ENCODE measurements at places on chromosomes 16 and 17. TPM values are rescaled to one million over a fixed set of nuclear protein-coding genes. Genes with fewer than 3 reads are reported as not detected.

DNA sequence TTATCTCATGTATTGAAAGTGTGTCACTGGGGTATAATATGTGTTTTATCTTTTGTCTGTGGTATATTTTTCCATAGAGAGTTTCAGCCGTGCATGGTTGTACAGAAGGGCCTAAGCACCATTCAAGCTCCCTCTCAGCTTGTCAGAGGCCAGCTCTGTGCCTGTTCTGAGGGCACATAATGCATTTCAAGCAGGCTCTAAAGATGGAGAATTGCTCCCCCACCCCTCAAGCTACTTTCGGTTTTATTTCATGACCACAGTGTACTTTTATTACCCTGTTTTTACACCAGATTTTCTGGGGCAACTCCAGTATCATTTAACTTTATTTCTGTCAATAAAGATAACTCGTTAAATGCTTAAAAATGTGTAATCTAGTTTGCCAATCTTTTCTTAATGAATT, 131.7 kb downstream of the SHISA6 start:
- no peak for DNase-seq
- no peaks in the 10 kb centered on the region for H3K4me1 ChIP-seq
- no peak overlapping the region for H3K27ac ChIP-seq
- no peaks in the 10 kb centered on the region for H3K36me3 ChIP-seq
- no peak overlapping the region for H3K4me3 ChIP-seq

DNA sequence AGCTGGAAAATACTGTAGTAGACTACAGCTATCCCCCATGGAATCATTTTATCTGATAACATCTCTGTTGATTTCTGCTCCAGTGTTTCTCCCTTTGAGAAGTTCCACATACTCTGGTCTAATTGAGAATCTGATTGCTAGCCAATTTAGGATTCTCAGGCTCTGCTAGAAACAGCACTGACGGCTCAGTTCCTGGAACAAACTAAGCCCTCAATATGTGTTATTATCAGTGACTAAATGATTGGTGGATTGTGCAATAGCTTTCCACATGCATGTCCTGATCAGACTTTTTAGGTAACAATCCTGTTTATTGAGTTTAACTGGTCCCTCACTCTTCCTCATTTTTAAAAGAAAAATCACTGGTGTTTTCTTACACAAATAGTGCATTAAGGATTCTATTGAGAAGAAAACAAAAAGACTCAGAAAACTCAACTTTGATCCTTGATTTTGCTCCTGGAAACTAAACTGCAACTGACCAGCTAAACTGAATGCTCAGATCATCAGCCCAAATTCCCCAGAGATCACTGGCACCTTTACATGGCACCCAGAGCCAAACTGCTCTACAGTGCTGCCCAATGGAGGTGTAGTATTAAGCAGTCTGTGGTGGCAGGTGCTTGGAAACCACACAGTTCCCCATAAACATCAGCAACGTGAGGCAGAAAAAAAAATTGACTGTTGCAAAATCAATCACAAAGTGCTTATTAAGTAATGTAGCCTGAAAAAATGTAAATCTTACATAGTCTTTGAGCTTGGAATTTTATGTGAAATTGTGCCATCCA, 423.7 kb downstream of the TOX3 start:
- no peaks in the 10 kb centered on the region for H3K27me3 ChIP-seq
- no peaks in the 10 kb centered on the region for H3K36me3 ChIP-seq

- peaks cover 22% of the 10 kb centered on the region for H3K27me3 ChIP-seq
- no peak for DNase-seq
- no peaks in the 10 kb centered on the region for H3K36me3 ChIP-seq
- H3K27ac ChIP-seq = no peak overlapping the region
- H3K4me1 ChIP-seq = peaks cover 13% of the 10 kb centered on the region
- peak overlapping the region; percentile 48 for H3K4me3 ChIP-seq
Measured at GRCh38 chr16:1288813-1289476, 20.5 kb upstream of the UBE2I start.

CHD9NB gene
- polyA plus RNA-seq = not detected

ITGB4 gene
- polyA plus RNA-seq = 0.35 TPM

HBM gene
- not detected for polyA plus RNA-seq

GRCh38 chr17:73021771-73022170, 70.7 kb downstream of the SLC39A11 start:
- H3K4me1 ChIP-seq = peaks cover 3% of the 10 kb centered on the region
- H3K4me3 ChIP-seq = no peak overlapping the region
- H3K27ac ChIP-seq = no peak overlapping the region
- no peaks in the 10 kb centered on the region for H3K27me3 ChIP-seq

- H3K4me3 ChIP-seq = peak overlapping the region; percentile 85
- H3K36me3 ChIP-seq = peaks cover 5% of the 10 kb centered on the region
- H3K27me3 ChIP-seq = no peaks in the 10 kb centered on the region
- no peak for DNase-seq
Measured at GRCh38 chr16:12090151-12090530, 113.6 kb downstream of the SNX29 start.

DNA sequence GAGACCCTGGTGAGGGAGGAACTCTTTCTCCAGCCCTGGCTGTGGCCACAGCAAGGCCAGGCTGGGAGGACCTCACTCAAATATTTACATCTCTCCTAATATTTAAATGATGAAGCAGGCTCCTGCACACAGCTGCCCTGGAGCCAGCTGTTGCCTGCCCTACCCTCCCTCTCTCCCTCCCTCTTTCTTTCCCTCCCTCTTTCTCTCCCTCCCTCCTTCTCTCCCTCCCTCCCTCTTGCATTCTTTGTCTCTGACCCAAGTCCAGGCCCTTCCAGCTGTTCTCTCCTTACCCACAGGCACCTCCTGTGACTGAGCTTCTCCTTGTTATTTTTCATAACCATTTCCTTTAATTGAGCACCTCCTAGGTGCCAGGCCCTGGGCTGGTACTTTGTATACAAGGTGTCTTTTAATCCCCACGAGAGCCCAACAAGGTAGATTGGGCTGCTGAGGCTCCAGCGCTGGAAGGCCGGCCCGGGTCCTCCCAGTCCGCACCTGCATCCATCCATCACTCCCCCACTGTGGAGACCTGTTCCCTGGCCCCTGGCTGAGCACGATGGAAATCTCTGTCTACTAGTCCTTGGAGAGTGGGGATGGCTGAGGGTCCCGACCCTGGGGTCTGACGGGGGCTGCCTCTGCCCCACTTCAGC, 242.3 kb downstream of the SEC14L1 start:
- peak overlapping the region; percentile 85 for H3K4me3 ChIP-seq
- no peak for DNase-seq
- H3K27ac ChIP-seq = peak overlapping the region; percentile 94
- peaks cover 92% of the 10 kb centered on the region for H3K4me1 ChIP-seq
- H3K27me3 ChIP-seq = no peaks in the 10 kb centered on the region
- H3K36me3 ChIP-seq = peaks cover 12% of the 10 kb centered on the region

DNA sequence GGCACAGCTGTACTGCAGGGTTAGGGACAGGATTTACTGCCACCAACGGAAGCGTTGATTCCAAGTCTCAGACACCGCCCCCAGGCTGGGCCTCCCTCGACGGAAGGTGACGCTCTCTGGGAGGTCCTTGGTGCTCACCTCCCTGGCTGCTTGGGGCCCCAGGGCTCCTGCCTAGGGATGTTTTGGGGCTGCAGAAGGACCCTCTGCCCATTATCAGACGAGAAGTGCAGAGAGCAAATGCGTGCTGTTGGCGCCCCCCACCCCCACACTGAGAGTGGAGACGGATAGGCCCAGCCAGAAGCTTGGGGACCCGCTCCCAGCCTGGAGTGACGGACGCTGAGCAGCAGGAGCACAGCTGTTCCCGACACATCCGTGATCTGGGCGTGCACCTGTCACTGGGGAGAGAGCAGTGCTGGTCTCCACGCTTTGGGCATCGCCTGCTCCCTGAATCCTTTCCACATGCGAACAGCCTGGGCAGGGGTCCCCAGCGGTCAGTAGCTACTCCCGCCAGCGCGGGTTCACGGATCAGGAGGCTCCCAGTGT, 5.1 kb upstream of the SOX8 start:
- peaks cover 6% of the 10 kb centered on the region for H3K27me3 ChIP-seq
- no peaks in the 10 kb centered on the region for H3K36me3 ChIP-seq
- DNase-seq = no peak
- H3K27ac ChIP-seq = no peak overlapping the region
- peaks cover 39% of the 10 kb centered on the region for H3K4me1 ChIP-seq

CIITA gene
- polyA plus RNA-seq = 0.07 TPM

KRTAP4-6 gene
- polyA plus RNA-seq = not detected

DNA sequence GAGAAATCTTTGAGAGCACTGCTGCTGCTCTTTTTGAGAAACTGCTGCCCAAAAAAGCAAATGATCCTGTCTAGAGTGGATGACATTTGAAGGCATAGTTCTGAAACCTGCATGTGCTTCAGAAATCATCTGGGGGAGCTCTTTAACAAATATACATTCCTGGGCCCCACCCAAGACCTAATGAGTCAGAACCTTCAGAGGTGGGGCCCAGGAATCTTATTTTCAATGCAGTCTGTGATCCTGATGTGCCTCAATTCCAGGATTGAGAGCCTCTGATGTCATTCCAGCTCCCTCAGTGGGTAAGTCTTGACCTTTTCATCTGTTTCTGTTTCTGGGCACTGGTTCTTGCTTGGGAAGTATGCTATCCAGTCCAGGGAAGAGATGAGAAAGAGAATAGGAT, 42.3 kb downstream of the HNF1B start:
- DNase-seq = no peak
- peaks cover 29% of the 10 kb centered on the region for H3K27me3 ChIP-seq
- no peaks in the 10 kb centered on the region for H3K36me3 ChIP-seq
- H3K27ac ChIP-seq = no peak overlapping the region
- H3K4me1 ChIP-seq = peaks cover 2% of the 10 kb centered on the region
- H3K4me3 ChIP-seq = no peak overlapping the region

- no peak overlapping the region for H3K4me3 ChIP-seq
- no peaks in the 10 kb centered on the region for H3K27me3 ChIP-seq
- H3K27ac ChIP-seq = no peak overlapping the region
- DNase-seq = no peak
- no peaks in the 10 kb centered on the region for H3K36me3 ChIP-seq
Measured at GRCh38 chr16:64638766-64639165, 483.1 kb downstream of the CDH11 start.

FADS6 gene
- not detected for polyA plus RNA-seq

ZP2 gene
- not detected for polyA plus RNA-seq

DNA sequence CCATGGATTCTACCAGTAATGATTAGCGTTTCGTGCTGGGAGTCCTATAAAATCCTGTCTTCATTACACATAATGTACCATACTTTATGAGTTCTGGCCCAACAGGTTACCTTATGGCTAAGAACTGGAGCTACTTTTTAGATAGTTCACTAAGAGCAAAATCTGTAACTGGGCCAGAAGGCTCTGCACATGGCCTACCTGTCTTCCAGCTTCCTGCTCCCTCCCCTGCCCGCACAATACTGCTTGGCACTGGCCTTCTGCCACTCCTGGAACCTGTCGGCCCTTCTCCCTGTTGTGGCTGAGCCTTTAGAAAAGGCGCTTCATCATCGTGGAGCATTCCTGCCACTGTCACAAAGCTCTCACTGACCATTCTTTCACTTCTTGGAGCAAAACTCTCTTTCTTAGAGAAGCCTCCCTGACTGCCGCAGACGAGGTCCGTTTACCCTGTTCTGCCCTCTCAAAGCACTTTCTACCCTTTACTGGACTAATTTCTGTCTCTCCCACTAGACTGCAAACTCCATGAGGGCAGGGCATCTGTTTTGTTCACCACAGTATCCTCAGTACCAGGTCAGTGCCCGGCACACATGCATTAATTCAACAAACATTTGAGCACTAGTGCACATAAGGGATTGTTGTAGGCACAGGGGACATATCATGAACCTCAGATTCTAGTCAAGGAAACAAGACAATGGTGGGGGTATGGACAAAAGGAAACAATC, 116.5 kb downstream of the PARN start:
- H3K4me3 ChIP-seq = no peak overlapping the region
- H3K27me3 ChIP-seq = no peaks in the 10 kb centered on the region
- H3K4me1 ChIP-seq = peaks cover 12% of the 10 kb centered on the region
- DNase-seq = no peak

- no peak for DNase-seq
- no peaks in the 10 kb centered on the region for H3K36me3 ChIP-seq
- H3K4me3 ChIP-seq = no peak overlapping the region
Measured at GRCh38 chr17:70070305-70071027, 4.6 kb upstream of the KCNJ16 start.

KRT40 gene
- polyA plus RNA-seq = not detected

DNA sequence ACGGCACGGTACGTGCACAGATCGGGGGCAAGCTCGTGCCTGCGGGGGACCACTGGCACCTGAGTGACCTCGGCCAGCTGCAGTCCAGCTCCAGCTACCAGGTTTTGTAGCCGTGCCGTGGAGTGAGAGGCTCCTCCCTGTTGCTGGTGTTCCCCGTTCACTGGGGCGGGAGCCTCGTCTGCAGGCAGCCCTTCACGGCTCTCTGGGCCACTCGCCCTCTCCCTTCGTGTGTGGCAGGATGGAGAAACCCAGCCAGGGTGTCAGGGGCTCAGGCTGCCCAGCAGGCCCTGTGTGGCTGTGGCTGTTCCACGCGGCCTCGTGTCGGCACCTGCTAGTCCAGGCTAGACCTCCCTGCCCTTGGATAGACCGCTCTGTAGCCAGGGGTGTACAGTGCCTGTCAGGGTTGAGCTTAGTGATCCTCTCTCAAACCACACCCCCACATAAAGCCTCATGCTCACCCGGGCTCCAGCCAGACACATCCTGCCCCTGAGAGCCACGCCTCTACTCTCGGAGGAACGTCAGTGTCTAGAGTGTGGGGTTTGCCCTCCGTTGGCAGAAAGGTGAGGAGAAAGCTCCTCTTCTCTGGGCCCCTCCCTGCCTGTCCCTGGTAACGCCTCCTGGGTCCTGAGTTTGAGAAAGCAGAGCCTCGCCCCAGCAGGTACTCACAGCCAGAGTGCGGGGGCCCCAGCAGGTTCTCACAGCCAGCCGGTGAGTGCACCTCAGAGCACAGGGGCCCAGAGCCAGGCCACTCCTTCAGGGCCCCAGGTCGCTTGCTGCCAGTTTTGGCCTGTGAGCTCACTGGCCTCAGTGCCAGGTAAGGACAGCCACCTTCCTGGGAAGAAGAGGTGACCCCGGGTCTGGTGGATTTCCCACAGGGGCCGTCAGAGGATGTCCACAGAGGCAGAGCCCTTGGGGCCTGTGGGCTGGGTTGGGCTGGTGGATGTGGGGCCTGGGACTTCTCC, 27.7 kb downstream of the NME3 start:
- DNase-seq = no peak
- no peak overlapping the region for H3K27ac ChIP-seq
- no peaks in the 10 kb centered on the region for H3K4me1 ChIP-seq
- H3K4me3 ChIP-seq = no peak overlapping the region

DNA sequence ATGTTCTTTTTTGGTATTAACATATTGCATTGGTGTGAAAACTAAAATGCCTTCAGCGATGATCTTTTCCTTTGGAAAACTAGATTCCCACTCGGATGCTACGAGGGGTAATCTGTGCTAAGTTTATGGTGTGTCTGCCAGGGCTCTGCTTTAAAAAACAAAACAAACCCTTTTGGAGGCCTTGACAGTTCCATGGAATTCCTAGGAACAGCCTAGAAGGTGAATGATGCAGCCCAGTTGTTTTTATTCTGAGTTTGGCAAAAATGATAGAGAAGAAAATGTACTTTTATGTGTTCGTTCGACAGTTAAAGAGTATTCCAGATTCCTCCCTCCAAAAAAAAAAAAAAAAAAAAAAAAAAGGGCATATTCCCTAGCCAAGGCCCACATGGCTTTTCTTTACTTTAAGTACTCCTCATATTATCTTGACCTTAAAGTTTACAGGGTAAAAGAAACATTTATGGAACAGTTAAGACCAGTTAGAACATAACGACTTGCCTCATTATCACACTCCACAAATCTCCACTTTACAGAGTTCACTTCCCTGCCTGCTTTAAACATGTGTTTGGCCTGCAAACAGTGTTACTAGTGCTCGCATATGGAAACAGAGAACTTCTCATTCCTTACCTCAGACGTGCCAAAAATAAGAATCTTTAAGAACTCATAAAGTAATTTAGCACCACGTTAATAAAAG, 159.1 kb downstream of the WWOX start:
- H3K27ac ChIP-seq = no peak overlapping the region
- no peaks in the 10 kb centered on the region for H3K4me1 ChIP-seq
- H3K27me3 ChIP-seq = no peaks in the 10 kb centered on the region
- H3K36me3 ChIP-seq = peaks cover 10% of the 10 kb centered on the region
